CD4-positive, alpha-beta T cell treated with Interleukin-12 subunit alpha and Interleukin-12 subunit beta, for 1 hour (primary cell): ENCODE measurements at places on chromosomes 1 and 21.

DNA sequence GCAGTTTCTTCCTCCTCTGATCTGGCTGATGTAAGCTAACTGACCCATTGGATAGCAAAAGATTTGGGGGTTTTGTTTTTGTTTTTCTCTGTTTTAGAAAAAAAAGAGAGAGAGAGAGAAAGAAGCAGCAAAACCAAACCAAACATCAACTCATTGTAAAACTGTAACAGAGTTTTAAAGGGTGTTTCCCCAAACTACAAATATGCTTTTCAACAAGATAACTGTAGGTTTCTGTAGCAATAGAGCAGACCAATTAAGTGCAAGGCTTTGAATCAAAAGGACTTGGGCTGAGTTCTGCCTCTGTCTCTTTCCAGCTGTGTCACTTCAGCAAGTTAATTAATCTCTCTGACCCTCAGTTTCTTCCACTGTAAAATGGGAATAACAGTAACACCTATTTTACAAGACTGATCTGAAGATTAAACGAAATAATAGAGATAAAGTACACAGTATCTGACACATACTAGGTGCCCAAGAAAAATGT, 44.5 kb downstream of the RRAGC start:
- DNase-seq = no peak

DNA sequence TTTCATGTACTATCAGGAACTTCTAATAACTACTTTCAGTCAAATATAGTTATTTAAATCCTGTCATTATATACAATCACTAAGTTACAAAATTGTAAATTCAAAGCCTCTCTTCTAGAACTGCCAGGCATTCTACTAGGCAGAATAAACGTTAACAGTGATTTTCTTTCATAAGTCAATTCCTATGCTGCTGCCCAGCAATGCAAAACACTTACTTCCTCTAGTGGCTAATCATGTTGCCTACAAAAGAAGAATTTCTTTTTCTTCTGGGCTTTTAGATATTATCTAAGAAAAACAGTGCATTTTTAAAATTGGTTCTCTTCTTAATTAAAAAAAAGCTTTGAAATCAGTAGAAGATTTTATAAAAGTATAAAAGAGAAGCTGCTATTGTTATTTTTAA, 509.8 kb upstream of the ADAMTS5 start:
- no peak for DNase-seq

- peak; percentile 54 for DNase-seq
Measured at GRCh38 chr1:110524311-110525248, 5.6 kb upstream of the KCNA10 start.

DNA sequence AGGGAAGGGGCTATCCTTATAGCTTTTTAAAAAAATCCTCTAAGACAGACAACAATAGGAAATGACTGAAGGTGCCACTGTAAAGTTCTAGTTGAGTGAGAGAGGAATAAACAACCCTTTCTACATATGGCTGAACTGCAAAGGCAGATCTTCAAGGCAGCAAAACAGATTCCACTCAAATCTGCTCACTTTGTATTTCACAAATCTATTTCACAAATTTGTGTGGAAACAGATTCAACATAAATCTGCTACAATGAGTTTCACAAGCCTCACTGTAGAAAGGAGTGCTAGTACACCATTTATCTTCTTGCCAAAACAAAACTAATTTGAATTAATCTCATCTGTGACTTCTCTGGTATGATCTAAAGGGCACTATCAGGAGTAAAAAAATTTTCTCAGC, 451.3 kb downstream of the PLA2G4A start:
- DNase-seq = no peak

DNA sequence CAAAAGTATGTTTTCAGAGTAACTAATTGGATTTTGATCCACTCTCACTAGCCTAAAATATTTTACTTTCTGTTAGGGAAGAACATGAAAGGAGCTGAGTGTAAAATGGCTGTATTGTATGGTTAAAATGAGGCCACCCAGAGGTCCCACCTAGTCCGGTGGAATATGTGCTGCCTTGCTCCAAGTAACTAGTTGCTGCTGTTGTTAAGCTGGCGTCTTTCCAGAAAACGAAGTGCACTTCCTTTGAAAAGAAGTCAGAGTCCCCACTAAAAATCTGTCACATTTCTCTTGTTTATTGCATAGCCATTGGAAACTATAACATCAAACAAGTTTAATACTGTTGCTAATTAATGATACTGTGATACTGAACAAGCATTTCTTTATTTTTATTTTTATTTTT, 3.2 kb downstream of the SLC25A33 start:
- no peak for DNase-seq
